Upper lobe of left lung (tissue), 6 donors: ENCODE measurements at places on chromosomes 5 and 9. TPM values are rescaled to one million over a fixed set of nuclear protein-coding genes. Genes with fewer than 3 reads are reported as not detected.

Gene SGCD
- 1.0 TPM for total RNA-seq

Gene NPR3
- 41.9 TPM for total RNA-seq

Gene IL5
- 1.2 TPM for total RNA-seq

Gene ELOVL7
- 13.4 TPM for total RNA-seq

Gene TMEM252
- not detected for total RNA-seq

DNA sequence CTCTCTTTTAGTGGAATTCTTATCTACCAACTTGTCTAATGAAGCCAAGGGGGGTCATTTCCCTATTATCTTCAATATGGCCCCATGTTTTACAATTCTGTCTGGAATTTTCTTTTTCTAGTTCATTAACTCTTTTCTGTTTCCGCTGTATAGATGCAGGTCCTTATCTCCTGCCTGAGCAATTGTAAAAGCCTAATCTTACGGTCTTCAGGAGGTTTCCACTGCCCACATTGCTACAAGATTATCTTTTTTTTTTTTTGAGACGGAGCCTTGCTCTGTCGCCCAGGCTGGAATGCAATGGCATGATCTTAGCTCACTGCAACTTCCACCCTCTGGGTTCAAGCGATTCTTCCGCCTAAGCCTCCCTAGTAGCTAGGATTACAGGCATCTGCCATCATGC is 132.3 kb downstream of the UNC13B start:
- no peaks in the 10 kb centered on the region for H3K27me3 ChIP-seq
- no peak for DNase-seq
- H3K36me3 ChIP-seq, result no peaks in the 10 kb centered on the region
- no peak overlapping the region for H3K27ac ChIP-seq
- H3K4me1 ChIP-seq, result peaks cover 4% of the 10 kb centered on the region
- no peak overlapping the region for H3K4me3 ChIP-seq

GRCh38 chr9:13807118-13807517 is 506.8 kb downstream of the NFIB start:
- H3K27ac ChIP-seq, result no peak overlapping the region
- H3K36me3 ChIP-seq, result no peaks in the 10 kb centered on the region
- no peaks in the 10 kb centered on the region for H3K27me3 ChIP-seq
- no peaks in the 10 kb centered on the region for H3K4me1 ChIP-seq

DNA sequence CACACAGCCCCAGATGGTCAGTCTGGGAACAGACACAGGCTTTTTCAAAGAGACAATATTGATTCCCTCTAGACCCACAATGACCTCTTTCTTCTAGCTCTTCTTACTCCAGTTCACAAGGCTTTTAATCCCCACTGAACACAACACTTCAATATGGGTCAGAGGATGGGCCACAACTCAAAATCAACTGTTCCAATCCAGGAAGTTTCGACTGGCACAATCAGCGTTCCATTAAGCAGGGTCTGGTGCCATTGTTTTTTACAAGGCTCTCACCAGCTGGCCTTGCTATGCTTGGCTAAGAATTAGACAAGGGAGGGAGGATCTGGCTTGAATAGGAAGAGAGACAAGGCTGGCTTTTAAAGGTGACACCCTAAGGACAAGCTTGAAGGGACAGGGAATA is 199.4 kb upstream of the SLC24A2 start:
- no peak for DNase-seq
- H3K4me3 ChIP-seq, result no peak overlapping the region
- no peak overlapping the region for H3K27ac ChIP-seq
- H3K36me3 ChIP-seq, result no peaks in the 10 kb centered on the region
